ENCODE measurements at places on chromosomes 3 and 15.

GRCh38 chr15:50736823-50737222, 28.7 kb downstream of the SPPL2A start:
- no peak for DNase-seq

DNA sequence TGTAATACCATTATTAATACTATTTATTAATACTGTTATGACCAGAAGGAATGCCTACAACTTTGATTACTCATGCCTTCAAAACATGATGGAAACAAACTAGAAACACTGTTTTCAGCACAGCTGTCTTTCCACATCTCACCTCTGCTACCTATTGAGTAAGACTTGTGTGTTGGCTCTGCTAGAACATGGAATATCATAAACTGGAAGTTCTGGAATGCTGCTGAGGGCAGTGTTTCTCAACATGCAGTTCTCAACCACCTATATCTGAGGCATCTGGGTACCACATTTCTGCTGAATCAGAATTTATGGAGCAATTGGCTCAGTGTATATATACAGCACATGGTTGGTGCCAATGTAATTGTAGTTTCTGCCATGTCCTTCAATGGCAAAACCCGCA, 392.1 kb downstream of the TUSC7 start:
- DNase-seq = no peak

DNA sequence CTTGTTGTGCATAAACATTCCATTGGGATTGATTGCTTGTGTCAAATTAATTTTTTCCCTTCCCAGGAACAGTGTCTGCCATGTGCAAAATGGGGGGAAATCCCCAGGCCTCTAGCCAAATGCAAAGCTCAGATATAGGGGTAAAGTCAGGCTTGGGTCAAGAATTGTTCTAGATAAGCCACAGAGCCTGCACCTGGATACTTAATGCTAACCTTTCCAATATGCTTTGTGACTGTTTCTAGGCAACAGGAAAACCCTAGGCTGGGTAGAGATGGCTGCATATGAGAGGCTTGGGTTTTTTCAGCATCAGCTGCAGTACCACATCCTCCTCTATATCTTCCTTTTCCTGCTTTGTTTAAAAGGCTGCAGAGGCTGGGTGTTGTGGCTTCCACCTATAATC, 61.9 kb upstream of the ROPN1 start:
- no peak for DNase-seq

GRCh38 chr15:70323111-70323851, 225.6 kb upstream of the TLE3 start:
- no peak for DNase-seq

- no peak for DNase-seq
These were observed 1.3 kb upstream of the HRG start for GRCh38 chr3:186664506-186664905.

DNA sequence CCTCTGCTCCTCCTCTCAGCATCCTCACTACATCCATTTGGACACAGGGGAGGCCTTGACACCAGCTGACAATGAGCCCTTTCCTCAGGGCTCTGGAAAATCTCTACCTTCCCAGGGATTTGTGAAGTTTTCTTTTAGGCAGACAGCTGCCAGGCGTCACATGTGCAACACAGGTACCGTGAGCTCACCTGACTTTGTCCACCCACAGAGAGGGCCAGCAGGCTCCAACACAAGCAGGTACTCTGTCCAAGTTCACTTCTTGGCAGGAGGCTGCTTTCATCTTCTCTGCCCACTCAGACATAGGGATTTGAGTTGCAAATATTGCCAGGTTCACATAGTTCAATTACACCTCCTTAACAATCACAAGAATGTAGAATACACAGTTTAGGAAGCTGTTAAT, 15.3 kb upstream of the MINAR1 start:
- DNase-seq = no peak

DNA sequence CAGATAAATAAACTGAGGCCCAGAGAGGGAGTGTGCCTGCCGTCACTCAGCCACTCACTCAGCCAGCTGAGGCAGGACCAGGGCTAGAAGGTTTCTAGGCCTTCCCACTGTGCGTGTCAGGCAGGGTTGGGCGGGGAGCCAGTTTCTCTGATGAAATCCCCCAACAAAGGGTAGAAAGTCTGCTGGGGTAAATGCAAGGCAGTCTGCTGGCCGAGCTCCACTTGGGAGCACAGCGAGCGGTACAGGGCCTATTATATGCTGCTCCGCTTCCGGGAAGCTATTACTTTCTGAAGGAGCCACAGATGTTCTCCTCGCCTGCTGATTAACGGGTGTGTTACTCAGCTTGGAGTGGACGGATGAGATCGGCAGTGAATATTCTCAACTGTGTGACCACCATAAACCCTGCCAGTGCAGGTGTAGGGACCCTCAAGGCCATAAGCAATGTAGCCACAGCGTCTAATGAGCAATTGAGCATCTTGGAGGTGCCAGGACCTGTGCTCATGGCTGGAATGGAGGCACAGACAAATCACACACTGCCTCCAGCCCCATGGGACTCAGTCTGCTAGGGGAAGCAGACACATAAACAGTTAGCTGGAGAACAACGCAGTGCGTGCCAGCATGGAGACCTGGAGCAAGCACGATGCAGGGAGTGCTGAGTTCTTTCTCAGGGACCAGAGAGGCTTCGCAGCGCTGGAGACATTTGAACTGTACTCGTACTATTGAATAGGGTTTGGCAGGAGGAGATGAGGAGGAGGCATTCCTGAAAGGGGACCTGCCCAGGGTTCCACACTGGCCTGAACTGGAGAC, 42.1 kb downstream of the CORO2B start:
- peak; percentile 91 for DNase-seq

DNA sequence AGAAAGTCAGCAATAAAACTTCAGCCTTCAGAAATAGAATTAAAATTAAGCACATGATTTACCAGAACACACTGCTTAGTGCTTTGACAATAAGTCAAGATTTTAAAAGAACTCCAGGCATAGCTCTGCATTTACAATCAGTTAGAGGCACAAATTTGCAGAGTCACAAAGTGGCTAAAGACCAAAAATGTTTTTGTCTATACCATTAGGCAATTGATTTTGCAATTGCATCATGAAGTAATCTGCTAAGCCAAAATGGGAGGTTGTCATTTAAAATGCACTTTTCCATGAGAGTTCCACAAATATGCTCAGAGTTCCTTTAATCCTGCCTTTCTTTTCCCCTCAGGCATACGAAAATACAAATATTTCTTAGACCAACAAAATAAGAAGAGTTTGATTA, 10.1 kb upstream of the DCP1A start:
- no peak for DNase-seq

DNA sequence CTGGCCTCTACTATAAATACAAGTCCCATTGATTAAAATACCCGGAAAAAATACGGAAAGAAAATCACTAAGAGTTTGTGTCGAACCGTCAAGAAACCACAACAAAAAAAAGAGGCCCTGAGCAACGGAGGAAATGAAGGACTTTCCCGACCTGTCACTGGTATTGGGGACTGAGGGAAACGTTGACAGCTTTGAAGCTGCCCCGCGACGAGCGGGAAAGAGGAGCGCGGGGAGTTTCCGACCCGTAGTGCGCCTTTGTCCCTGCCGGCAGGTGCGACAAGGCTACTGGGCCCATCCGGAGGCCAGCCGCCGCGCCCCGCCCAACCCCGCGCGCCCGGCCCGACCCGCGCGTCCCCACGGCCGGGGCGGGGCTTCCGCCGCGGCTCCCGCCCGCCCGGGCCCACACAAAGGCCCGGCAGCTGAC, 416 bp downstream of the PBRM1 start:
- DNase-seq = peak; percentile 83

DNA sequence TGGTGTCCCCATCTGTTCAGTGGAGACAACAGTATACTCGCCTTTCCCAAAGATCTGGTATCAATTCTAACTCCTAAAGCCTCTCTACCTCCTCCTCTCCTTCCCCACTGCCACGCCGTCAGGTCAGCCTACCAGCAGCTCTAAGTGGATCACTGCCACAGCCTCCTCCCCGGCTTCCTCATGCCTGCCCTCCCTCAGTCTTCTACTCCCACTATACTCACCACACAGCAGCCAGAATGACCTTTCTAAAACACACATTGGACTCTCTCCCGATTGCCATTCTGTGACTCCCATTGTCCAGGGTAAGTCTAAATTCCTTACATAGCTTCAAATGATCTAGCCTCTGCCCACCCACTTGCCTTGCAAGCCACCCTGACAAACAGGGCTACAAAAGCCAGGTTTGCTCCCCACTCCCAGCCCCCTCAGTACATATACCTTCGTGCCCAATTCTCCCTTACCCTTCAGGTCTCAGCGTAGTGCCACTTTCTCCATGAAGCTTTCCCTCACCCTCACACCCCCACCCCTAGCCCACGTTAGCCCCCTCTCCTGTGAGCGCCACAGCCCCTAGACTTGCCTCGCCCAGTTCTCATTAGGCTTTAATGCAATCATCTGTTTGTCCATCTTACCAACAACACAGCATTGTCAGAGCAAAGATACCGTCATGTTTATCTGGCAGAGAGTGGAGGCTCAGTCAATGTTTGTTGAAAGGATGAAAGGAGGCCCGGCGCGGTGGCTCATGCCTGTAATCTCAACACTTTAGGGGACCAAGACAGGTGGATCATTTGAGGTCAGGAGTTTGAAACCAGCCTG, 9.5 kb upstream of the SEMA7A start:
- no peak for DNase-seq

DNA sequence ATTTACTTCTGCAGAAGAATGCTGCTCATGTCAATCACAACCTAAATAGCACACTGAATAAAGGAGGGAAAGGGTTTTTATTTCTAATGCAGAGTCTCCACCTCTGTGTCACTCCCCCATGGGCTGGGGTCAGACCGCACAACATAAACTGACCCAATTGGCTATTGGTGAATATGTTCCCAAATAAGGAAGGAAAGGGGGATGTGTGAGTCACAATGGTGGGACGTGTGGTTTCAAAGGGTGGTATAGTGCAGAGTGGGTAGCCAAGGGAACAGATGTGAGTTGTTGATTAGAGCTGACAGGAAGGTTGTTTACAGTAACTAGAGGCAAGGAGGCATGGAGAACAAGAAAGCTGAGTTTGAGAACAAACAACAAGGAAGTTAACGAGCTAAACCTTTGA, 491.8 kb downstream of the ZPLD1 start:
- DNase-seq = no peak

- DNase-seq = no peak
These were observed 12.7 kb downstream of the TICRR start for GRCh38 chr15:89587955-89588354.

GRCh38 chr3:116425126-116425525, 20.2 kb downstream of the LSAMP start:
- DNase-seq = no peak

GRCh38 chr3:31288641-31289100, 244.1 kb upstream of the STT3B start:
- peak; percentile 7 for DNase-seq

DNA sequence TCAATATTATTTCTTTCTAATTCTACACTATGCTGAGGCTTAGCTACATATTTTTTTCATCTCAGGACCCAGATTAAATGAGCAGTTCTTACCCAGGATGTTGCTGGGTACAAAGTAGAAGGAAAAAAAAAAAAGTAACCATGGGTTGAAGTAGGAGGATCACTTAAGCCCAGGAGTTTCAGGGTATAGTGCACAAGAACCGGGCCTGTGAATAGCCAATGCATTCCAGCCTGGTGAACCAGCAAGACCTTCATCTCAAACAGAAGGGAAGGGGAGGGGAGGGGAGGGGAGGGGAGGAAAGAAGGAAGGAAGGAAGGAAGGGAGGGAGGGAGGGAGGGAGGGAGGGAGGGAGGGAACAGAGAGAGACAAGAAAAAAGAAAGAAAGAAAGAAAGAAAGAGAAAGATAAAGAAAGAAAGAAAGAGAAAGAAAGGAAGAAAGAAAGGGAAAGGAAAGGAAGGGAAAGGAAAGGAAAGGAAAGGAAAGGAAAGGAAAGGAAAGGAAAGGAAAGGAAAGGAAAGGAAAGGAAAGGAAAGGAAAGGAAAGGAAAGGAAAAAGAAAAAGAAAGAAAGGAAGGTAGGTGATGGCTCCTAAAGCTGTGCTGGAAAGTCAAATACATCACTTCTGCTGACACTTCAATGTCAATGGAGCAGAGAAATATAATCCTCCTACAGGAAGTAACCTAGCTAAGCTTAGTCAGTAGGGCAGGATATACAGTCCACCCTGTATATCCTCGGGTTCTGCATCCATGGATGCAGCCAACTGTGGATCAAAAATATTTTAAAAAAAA, 206.8 kb upstream of the TGFBR2 start:
- no peak for DNase-seq

GRCh38 chr3:187572441-187572840, 97.8 kb downstream of the SST start:
- no peak for DNase-seq

GRCh38 chr3:57826952-57827723, 71.0 kb downstream of the SLMAP start:
- DNase-seq = no peak

GRCh38 chr3:167837466-167837865, 101.9 kb downstream of the SERPINI1 start:
- no peak for DNase-seq

GRCh38 chr3:115380883-115381572, 233.9 kb upstream of the ZBTB20 start:
- no peak for DNase-seq

- DNase-seq = no peak
These were observed 60.7 kb upstream of the TRIM42 start for GRCh38 chr3:140617135-140617534.

- no peak for DNase-seq
These were observed 330.4 kb upstream of the LRRFIP2 start for GRCh38 chr3:37504583-37505357.

- DNase-seq = no peak
These were observed 117.9 kb upstream of the COL8A1 start for GRCh38 chr3:99520513-99520912.

DNA sequence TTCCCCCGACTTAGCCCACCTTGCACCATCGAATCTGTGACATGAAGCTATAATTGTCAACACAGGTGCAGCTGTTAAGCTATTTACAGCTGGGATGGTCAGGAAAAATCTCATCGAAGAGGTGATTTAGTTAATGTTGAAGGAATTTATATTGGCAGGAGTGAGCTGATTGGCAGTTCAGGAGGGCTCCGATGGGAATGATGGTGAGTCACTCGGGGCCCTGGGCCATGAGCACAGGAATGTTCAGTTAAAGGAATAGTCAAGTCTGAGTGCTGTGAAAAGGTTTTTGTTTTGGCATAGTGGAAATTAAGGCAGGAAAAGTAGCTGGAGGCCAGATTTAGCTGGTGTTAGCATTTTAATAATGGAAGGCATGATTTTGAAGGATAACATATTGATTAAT, 95.7 kb downstream of the OXSM start:
- no peak for DNase-seq

- DNase-seq = no peak
These were observed 1.8 kb upstream of the MYL3 start for GRCh38 chr3:46865031-46865507.

DNA sequence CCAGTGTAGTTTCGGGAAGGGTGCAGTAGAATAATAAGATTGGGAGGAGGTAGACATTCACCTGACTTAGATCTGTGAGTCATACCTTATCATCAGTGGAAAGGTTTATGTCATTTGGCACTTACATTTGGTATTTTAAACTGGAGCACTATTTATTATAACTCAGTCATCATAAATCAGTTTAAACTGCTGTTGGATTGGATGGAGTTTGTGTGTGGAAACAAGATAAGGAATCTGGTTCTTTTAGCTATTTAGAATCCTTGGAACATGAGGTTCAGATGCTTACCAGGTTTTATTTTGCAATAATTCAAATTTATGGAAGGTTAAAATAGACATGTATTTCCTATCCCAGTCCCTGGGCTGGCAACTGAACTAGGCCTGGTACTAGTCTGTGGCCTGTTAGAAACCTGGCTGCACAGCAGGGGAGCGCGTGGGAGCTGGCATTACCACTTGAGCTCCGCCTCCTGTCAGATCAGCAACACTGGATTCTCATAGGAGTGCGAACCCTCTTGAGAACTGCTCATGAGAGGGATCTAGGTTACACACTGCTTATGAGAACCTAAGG, 34.5 kb downstream of the ZFAND6 start:
- DNase-seq = no peak
